Heart left ventricle (tissue), 16 donors: ENCODE measurements at places on chromosomes 4 and X. TPM values are rescaled to one million over a fixed set of nuclear protein-coding genes. Genes with fewer than 3 reads are reported as not detected.

PRDM5 gene
- total RNA-seq = 16.0 TPM

GRCh38 chr4:183636503-183636902, 22.5 kb downstream of the RWDD4 start:
- no peak for DNase-seq

GRCh38 chr4:169210504-169211118, 60.1 kb downstream of the SH3RF1 start:
- DNase-seq = no peak

- DNase-seq = no peak
Measured at GRCh38 chr4:77927991-77928925, 65.6 kb downstream of the MRPL1 start.
